ENCODE measurements at places on chromosomes 5 and 9. TPM values are rescaled to one million over a fixed set of nuclear protein-coding genes. Genes with fewer than 3 reads are reported as not detected.

- DNase-seq: no peak
These were observed 26.6 kb downstream of the ROPN1L start for GRCh38 chr5:10468256-10468655.

- DNase-seq: peak; percentile 17
These were observed 50.2 kb upstream of the CXCL14 start for GRCh38 chr5:135628771-135629563.

- DNase-seq: no peak
These were observed 550 bp downstream of the IFNE start for GRCh38 chr9:21481470-21482056.

- peak; percentile 63 for DNase-seq
These were observed 2.2 kb downstream of the ST6GALNAC6 start for GRCh38 chr9:127897193-127897692.

GRCh38 chr9:99013550-99013949 lies 69.8 kb downstream of the COL15A1 start:
- DNase-seq: no peak

DNA sequence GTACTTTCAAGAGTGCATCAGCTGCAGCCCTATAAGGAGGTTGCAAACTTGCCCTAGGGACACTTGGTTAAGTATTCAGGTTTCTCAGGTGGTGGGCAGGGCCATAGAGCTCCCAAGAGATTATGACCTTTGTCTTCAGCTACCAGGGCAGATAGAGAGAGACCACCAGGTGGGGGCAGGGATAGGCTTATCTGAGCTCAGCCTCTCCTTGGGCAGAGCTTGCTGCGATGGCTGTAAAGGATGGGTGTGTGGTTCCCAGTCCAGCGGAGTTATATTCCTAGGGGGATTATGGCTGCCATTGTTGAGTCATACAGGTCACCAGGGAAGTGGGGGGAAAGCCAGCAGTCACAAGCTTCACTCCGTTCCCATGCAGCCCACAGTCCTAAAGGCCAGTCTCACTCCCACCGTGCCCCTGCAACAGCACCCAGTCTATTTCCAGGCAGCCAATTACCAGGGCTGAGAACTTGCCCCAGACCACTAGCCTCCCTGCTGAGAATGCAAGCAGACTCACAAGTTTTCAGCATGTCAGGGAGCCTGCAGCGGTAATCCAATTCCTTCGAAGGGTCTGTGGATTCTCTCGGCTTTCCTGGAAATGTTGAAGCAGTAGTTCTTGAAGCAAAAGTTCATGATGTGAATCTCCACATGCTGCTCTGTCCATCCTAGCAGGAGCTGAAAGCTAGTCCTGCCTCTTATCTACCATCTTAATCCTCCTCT lies 151.5 kb downstream of the SLC12A2 start:
- DNase-seq: no peak

DNA sequence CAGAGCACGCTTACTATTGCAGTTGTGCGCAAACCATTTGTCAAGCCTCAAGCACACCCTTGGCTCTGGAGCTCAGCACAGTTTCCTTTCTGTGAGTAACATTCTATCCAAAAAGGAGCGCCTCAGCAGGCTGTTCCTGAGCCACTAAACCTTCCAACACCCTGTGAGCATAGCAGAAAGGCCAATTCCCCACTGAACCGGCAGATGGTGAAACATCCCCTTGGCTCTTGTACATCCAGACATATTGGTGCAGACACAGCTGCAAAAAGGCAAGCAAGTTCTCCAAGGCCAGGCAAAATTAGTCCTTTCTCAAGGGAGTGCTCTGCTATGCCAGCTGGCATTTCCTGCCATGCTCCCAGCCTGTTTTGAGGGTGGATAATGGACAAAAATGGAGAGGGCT lies 44.1 kb upstream of the CEMIP2 start:
- no peak for DNase-seq

DNA sequence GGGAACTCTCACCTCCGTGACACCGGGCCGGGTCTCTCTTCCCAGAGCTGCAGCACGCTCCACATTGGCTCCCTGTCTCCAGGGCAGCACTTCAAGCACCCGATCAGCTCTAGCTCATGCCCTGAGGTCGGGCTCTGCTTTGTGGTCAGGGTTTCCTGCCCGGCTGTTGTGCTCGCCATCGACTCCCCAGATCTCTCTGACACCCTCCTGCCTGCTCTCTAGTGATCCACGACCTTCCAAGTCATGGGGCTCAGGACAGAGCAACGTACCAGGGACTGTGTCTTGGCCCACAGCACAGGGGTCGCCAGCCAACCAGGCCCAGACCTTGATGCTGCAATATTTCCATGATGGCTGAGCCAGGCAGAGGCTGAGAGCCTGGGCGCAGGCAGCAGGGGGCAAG lies 45.1 kb downstream of the PRRT1B start:
- no peak for DNase-seq

DNA sequence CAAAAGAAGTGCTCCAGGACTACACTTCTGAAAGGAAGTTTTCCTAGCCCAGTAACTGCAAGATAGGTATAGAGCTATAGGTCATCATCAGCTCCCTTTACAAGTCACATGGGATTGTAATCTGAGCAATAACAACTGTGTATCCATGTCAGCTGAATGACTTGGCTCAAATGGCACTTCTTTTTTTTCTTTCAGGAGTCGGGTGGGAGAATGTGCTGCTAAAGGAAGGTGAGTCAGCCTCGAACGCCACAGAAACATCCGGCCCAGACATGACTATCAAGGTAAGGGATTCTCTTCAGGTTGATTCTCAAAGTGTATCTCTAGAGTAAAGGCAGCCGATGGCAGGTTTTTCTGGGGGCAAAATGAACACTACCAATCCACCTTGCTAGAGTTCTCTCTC lies 192.2 kb downstream of the C9orf152 start:
- DNase-seq: no peak

DNA sequence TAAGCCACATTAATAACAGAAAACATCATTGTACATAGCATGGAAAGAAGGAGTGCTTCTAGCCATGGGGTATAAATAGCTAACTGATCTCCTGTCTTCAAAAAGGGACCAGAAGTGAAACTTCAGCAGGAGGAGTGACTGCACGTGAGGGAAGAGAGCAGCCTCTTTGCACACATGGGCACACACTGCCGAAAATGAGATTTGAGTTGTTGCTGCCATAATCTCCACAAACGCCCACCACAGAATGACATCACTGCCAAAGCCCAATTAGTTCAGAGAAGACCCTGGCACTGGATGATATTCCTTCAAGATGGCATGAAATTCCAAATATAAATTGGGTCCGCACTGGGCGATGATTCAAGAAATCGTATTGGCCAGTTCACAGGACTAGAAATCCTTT lies 238.9 kb upstream of the NR4A3 start:
- DNase-seq: no peak

DNA sequence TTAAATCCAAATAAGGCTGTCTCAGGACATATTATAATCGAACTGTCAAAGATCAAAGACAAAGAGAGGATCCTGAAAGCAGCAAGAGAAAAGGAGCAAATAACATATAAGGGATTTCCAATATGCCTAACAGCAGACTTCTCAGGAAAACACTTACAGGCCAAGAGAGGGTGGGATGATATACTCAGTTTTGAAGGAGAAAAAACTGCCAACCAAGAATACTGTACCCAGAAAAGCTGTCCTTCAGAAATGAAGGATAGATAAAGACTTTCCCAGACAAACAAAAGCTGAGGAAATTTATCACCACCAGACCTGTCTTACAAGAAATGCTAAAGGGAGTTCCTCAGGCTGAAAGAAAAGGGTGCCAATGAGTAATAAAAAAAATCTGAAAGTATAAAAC lies 16.0 kb downstream of the EGFLAM start:
- DNase-seq: no peak

- no peak for DNase-seq
These were observed 10.6 kb upstream of the GLRA1 start for GRCh38 chr5:151935135-151935695.

The CERT1 gene
- total RNA-seq: 35.6 TPM

The DOCK2 gene
- 0.25 TPM for total RNA-seq

The ARHGEF37 gene
- 9.1 TPM for total RNA-seq

The OR1J2 gene
- not detected for total RNA-seq

The OBP2B gene
- not detected for total RNA-seq

The CBY3 gene
- total RNA-seq: not detected

The SLC6A3 gene
- total RNA-seq: 0.04 TPM

The CAPSL gene
- total RNA-seq: not detected

The CCDC192 gene
- total RNA-seq: 2.1 TPM

The NTNG2 gene
- total RNA-seq: 8.1 TPM

All from mesothelial cell of epicardium (in vitro differentiated cells).